ENCODE measurements at places on chromosomes 7 and 10.

DNA sequence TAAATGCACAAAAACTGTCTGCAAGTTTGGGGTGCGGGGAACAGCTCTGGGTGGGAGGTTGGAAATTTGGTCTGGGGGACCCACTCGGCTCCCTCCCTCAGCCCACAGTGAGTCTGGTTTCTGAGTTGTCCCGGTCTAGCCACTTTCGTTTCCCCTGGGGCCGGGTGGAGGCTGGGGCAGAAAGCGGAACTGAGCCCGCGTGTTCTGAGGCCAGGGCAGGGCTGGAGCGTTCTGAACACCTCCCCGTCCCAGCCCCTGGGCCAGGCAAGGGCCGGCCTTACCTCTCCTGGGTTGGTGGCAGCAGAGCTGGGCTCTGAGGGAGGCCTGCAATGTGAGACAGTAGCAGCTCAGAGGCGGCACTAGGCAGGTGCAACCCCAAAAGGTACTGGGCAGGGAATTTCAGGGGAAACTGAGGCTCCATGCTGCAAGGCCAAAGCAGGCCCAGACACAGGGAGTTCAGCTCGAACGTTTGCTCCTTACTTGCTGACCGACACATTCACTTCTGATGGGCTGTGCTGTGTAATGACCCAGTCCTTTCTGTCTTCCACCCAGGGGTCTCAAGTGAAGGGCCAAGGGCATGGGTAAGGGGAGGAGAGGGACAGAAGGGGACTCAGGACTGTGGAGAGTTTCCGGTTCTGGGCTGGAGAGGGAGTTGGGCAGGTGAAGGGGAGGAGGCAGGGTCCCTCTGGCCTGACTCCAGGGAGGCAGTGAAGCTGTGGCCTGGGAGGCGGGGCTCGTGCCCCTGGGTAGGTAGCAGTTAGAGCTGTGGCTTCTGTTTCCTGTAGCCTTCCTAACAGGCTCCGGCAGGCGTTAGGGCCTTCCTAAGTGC lies 3.0 kb downstream of the IRF5 start:
- DNase-seq, result no peak

GRCh38 chr7:145263886-145264285 lies 428.0 kb upstream of the TPK1 start:
- no peak for DNase-seq

DNA sequence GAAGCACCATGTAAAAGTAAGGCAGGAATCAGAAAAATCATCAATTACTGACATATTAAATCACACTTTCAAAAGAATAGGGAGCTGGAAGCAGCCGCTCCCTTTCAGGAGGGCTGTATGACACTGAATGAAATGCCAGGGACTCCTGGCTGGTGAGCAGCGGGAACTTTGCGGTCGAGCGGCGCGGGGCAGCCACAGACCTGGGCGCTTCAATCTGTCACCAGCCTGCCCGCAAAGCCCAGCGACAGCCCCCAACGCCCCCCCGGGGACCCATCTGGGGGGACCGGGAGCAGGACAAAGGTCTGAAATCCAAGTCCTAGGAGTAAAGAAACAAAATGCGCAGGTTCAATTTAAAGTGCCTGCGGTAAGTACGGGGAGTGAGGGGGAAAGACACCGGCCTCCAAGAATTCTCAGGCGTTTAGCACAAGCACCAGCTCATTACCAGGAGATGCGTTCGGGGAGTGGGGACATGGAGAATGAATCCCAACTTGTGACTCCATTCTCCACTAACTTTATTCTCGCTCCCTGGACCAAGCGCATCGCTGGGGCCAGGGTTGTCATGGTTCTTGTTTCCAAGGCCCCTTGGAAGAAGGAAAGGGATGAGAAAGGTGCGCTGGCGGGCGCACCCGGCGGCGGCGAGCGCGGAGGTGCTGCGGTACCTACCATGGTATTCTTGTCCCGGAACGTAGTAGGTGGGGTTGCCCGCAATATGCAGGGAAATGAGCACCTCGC lies 824 bp downstream of the RELN start:
- DNase-seq, result no peak

DNA sequence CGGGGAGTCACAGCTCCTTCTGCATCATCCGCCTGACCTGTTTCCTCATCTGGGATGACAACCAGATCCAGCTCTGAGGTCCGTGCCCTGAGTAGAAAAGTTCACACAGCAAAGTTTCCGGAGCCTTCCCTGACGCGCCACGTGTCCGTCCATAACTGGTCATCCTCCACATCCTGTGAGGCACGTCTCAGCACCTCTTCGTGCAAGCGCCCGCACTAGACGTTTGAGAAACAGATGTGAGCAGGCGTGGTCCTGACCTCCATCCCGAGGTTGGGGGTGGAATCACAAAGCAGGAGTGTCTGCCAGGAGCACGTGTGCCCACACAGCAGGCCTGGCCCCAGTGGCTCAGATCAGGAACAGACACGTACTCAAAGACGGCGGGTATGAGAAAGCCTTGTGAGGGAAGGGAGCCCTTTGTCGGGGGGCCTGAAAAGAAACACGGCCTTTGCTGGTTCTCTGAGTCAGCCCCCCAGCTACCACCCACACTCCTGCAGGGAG lies 520.8 kb downstream of the DNAJB6 start:
- no peak for DNase-seq

- DNase-seq, result no peak
Observed at GRCh38 chr10:89963451-89964102, 262.2 kb downstream of the KIF20B start.

DNA sequence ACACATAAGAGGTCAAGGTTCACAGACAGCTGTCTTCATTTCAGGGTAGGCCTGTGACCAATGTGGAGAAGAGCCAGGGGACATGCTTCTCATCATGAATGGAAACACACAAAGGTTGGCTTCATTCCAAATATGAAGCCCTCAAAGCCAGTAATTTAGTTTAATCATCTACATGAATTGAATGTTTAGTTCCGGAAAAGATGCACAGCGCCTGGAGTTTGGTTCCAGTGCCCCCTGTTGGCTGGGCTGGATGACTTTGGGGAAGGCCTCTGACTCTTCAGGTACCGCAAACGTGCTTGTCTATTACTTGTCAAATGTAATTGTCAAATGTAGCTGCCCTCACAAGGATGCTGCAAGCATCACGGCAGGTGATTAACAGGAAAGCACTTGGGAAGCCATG lies 130.7 kb downstream of the ADRA2A start:
- no peak for DNase-seq

GRCh38 chr7:32515890-32516550 lies 20.7 kb downstream of the AVL9 start:
- peak; percentile 13 for DNase-seq

GRCh38 chr10:113183573-113183972 lies 233.5 kb downstream of the TCF7L2 start:
- no peak for DNase-seq

DNA sequence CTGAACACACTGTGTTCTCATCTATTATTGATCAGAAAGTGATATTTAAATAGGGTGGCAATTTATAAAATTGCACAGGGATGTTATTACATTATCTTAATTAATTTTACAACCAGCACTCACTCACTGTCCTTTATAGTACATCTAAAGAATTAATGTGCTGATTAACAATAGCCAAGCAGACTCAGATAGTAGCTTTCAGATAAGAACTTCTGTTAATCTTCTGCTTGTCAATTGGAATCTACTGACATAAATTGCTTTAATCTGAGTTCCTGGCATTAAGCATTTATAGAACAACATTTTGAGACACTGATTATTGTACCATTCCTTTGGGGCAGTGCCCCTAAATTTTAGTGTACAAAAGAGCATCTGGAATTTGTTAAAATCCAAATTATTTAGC lies 408.9 kb downstream of the GRM8 start:
- DNase-seq, result no peak

DNA sequence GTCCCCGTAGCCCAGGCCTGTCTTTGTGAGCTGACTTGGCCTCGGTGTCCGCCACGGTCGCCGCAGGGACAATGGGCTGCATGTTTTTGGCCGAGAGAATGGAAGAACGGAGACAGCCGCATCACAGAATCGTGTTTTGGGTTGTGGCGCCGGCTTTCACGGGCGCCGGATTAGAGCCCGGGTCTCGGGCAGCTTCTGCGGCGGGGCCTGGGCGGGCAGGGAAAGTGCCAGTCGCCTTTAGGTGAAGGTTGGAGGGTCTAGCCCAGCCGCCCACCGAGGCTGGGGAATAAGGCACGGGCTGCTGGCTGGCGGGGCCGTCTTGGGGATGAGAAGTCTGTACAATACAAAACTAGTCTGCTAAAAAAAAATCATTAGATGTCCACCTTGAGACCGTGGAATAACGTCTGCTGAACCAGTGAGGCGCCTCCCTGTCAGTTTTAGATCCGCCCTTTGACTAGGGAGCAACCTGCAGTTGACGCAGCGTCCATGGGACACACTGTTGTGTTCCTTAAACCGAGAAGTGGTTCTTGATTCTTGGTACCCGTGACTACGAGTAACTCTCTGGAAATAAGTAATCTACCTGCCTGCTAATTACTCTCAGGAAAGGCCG lies 577 bp downstream of the DNAJB9 start:
- DNase-seq, result no peak

All from CD4-positive, alpha-beta T cell (primary cell).